ENCODE measurements at places on chromosomes 1 and 21. TPM values are rescaled to one million over a fixed set of nuclear protein-coding genes. Genes with fewer than 3 reads are reported as not detected.

DNA sequence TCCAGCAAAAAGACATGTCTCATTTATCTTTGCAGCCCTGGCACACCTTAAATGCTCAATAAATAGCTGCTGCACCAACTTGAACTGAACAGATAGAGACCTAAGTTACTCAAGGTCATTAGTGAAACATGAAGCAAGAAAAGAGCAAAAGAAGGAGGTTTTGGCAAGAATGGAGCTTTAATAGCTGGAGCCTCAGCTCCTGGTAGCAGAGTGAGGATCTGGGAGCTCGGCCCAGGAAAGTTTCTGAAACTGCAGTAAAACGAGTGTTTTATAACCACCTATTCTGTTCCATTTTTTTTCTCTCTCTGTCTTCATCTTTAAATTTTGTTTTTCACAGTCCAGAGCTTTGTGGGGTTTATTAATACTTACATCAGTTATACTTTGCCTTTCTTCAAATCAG is 207.5 kb downstream of the SETD4 start:
- DNase-seq = peak; percentile 41
- H3K27me3 ChIP-seq = no peaks in the 10 kb centered on the region
- no peak overlapping the region for H3K4me3 ChIP-seq
- no peaks in the 10 kb centered on the region for H3K36me3 ChIP-seq
- H3K4me1 ChIP-seq = peaks cover 14% of the 10 kb centered on the region

The S100A8 gene
- total RNA-seq = 25.2 TPM

The SEC16B gene
- 16.9 TPM for total RNA-seq

DNA sequence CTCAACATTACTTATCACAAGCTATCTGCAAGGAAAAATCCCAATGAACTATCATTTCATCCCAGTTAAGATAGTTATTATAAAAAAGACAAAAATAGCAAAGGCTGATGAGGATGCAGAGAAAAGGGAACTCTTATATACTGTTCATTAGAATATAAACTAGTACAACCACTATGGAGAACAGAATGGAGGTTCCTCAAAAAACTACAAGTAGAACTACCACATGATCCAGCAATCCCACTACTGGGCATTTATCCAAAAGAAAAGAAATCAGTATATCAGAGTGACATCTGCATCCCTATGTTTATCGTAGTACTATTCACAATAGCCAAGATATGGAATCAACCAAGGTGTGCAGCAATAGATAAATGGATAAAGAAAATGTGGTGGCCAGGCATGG is 4.9 kb upstream of the C1orf185 start:
- no peaks in the 10 kb centered on the region for H3K36me3 ChIP-seq
- no peaks in the 10 kb centered on the region for H3K4me1 ChIP-seq
- no peak overlapping the region for H3K4me3 ChIP-seq

DNA sequence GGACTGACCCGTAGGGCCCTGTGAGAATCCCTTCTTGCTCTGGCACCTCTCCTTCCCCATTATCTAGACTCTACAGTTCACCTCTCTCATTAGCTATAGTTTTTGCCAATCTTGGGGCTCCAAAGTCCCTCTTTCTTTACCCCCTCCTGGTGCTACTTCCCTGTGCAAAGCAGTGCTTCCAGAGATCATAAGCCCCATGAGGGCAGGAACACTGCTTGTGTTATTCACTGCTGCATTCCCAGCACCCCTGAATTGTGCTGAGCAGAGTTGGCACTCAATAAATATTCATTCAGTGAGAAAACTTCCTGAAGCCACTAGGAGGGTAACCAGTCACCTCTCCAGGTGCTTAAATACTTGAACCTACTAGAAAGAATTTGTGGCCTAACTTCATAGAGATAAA is 2.1 kb upstream of the H3-3A start:
- H3K27me3 ChIP-seq = no peaks in the 10 kb centered on the region
- DNase-seq = no peak
- peak overlapping the region; percentile 24 for H3K27ac ChIP-seq
- H3K36me3 ChIP-seq = no peaks in the 10 kb centered on the region
- peaks cover 4% of the 10 kb centered on the region for H3K4me1 ChIP-seq

The FCMR gene
- 1.7 TPM for total RNA-seq

- H3K4me3 ChIP-seq = no peak overlapping the region
- no peaks in the 10 kb centered on the region for H3K36me3 ChIP-seq
- no peak overlapping the region for H3K27ac ChIP-seq
- no peak for DNase-seq
- H3K27me3 ChIP-seq = no peaks in the 10 kb centered on the region
Observed at GRCh38 chr1:88708011-88708410, 23.9 kb downstream of the PKN2 start.

The NEGR1 gene
- 6.7 TPM for total RNA-seq

DNA sequence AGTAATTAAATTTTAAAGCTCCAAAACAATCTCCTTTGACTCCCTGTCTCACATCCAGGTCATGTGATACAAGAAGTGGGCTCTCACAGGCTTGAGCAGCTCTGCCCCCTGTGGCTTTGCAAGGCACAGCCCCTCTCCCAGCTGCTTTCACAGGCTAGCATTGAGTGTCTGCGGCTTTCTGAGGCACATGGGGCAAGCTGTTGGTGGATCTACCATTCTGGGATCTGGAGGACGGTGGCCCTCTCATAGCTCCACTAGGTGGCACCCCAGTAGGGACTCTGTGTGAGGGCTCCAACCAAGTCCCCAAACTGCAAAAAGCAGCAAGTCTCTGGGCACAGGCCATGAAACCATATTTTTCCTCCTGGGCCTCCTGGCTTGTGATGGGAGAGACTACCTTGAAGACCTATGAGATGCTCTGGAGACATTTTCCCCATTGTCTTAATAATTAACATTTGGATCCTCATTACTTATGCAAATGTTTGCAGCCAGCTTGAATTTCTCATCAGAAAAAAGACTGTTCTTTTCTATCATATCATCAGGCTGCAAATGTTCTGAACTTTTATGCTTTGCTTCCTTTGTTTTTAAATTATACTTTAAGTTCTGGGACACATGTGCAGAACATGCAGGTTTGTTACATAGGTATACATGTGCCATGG is 554.1 kb upstream of the OLFM3 start:
- no peaks in the 10 kb centered on the region for H3K4me1 ChIP-seq
- no peaks in the 10 kb centered on the region for H3K36me3 ChIP-seq
- H3K27ac ChIP-seq = no peak overlapping the region
- no peak for DNase-seq

DNA sequence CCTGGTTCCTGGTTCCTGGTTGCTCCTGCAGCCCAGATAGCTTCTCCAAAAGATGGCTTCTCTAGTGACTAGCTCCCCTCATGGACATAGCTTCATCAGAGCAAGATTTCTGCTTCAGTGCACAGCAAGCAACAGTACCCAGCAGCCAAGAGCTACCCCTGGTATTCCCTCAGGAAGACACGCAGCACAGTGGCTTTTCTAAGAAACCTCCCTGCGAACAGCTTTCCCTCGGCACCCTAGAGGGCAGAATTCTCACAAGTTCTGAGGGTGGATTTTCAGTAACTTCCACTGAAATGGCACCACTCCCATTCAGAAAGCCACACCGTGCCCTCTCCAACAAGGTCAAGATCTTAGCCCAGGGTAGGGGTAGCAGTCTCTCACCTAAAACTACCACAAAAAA is 128.2 kb downstream of the EIF4G3 start:
- no peaks in the 10 kb centered on the region for H3K4me1 ChIP-seq
- no peak for DNase-seq
- no peak overlapping the region for H3K27ac ChIP-seq
- H3K36me3 ChIP-seq = no peaks in the 10 kb centered on the region
- H3K27me3 ChIP-seq = no peaks in the 10 kb centered on the region

The TFF3 gene
- total RNA-seq = 49.7 TPM

The ADGRL4 gene
- total RNA-seq = 37.1 TPM

DNA sequence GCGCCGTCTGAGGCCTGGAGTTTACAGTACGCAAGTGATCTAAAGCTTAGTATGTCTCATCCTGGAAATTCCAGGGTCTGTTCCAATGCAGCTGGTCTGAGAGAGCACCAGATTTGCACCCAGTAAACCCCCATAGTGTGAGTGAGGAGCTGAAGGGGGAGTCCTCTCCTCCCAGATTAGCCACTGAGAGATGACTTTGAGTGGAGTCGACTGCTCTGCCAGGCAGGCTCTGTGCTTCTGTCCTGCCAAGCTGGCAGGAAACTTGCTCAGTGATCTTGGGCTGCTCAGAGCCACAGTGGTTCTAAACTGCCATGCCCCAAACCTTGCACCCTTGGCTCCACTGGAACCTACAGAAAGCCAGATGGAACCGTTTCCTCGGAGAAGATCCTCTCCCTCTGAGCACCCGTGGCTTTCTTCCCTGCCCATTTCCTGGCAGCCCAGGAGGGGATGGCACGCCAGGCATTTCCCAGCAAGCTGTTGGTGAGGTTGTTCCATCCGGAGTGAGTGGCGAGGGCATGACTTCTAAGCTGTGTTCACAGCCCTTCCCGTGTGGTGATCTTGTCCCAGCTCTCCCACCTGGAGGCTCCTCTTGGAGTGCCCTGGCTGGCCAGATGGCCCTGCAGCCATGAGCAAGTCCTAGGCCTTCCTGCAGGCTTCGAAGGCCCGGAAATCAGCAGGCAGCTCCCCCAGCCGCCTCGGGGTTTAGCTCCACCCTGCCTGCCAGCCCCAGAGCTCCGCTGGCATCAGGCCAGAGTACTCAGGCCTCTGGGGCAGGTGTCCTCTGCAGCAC is 125.9 kb upstream of the VAMP3 start:
- H3K4me3 ChIP-seq = no peak overlapping the region
- DNase-seq = no peak
- H3K36me3 ChIP-seq = no peaks in the 10 kb centered on the region
- H3K27me3 ChIP-seq = no peaks in the 10 kb centered on the region
- H3K4me1 ChIP-seq = no peaks in the 10 kb centered on the region

The F11R gene
- total RNA-seq = 28.4 TPM

GRCh38 chr1:203038217-203038741 is 12.0 kb downstream of the PPFIA4 start:
- no peaks in the 10 kb centered on the region for H3K36me3 ChIP-seq
- peak overlapping the region; percentile 58 for H3K27ac ChIP-seq
- no peak overlapping the region for H3K4me3 ChIP-seq
- H3K4me1 ChIP-seq = no peaks in the 10 kb centered on the region

DNA sequence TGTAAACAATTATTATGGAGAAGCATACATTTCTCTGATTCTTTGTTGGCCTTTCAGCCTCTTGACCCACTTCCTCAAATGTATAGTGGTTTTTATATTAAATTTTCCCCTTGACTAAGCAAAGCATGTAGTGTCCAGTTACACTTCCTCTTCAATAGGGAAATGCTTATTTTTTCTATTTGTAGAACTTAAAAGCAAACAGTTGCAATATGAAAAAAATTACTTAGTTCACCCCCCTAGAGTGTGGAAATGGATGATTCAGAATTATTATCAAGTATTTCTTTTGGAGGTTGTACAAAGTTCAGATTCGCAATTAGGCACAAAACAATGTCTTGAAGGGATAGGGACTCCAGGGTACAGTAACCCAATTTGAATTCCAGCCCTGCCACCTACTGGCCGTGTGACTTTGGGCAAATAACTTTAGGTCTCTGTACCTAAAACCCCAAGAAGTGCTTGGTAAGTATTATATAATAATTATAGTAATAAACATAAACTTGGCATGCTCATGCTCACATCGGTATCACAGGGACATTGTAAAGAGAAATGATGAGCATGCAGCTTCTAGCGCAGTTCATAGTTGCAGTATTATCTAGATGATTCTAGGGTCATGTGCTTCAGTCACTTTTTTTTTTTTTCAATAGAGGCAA is 28.6 kb upstream of the IFNGR2 start:
- no peaks in the 10 kb centered on the region for H3K4me1 ChIP-seq
- H3K27me3 ChIP-seq = no peaks in the 10 kb centered on the region
- no peaks in the 10 kb centered on the region for H3K36me3 ChIP-seq
- H3K4me3 ChIP-seq = no peak overlapping the region
- DNase-seq = no peak

The STK40 gene
- total RNA-seq = 19.1 TPM

The ZDHHC18 gene
- total RNA-seq = 4.4 TPM

DNA sequence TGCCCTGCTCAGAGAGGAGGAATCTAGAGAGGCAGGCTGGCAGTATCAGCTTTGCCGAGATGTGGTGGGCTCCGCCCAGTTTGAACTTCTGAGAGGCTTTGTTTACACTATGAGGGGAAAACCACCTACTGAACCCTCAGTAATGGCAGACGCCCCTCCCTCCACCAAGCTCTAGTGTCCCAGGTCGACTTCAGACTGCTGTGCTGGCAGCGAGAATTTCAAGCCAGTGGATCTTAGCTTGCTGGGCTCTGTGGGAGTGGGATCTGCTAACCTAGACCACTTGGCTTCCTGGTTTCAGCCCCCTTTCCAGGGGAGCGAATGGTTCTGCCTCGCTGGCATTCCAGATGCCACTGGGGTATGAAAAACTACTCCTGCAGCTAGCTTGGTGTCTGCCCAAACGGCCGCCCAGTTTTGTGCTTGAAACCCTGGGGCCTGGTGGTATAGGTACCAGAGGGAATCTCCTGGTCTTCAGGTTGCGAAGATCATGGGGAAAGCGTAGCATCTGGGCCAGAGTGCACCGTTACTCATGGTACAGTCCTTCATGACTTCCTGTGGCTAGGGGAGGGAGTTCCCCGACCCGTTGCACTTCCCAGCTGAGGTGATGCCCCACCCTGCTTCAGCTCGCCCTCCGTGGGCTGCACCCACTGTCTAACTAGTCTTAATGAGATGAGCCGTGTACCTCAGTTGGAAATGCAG is 43.6 kb downstream of the C21orf91 start:
- no peak for DNase-seq
- no peaks in the 10 kb centered on the region for H3K27me3 ChIP-seq
- no peak overlapping the region for H3K27ac ChIP-seq
- no peak overlapping the region for H3K4me3 ChIP-seq
- no peaks in the 10 kb centered on the region for H3K4me1 ChIP-seq
- H3K36me3 ChIP-seq = no peaks in the 10 kb centered on the region

The PIK3R3 gene
- total RNA-seq = 53.0 TPM

The C2CD2 gene
- total RNA-seq = 9.5 TPM

The NBPF6 gene
- total RNA-seq = not detected

- H3K4me1 ChIP-seq = no peaks in the 10 kb centered on the region
- no peaks in the 10 kb centered on the region for H3K36me3 ChIP-seq
- no peaks in the 10 kb centered on the region for H3K27me3 ChIP-seq
- no peak for DNase-seq
- no peak overlapping the region for H3K27ac ChIP-seq
Observed at GRCh38 chr1:63155437-63155836, 166.9 kb upstream of the FOXD3 start.

GRCh38 chr21:18759751-18760161 is 356.2 kb upstream of the TMPRSS15 start:
- H3K27me3 ChIP-seq = no peaks in the 10 kb centered on the region
- H3K4me1 ChIP-seq = no peaks in the 10 kb centered on the region
- H3K4me3 ChIP-seq = no peak overlapping the region
- H3K27ac ChIP-seq = no peak overlapping the region
- H3K36me3 ChIP-seq = no peaks in the 10 kb centered on the region

The FAM72A gene
- total RNA-seq = not detected

- no peaks in the 10 kb centered on the region for H3K27me3 ChIP-seq
- H3K4me3 ChIP-seq = peak overlapping the region; percentile 81
- H3K27ac ChIP-seq = peak overlapping the region; percentile 86
- H3K36me3 ChIP-seq = no peaks in the 10 kb centered on the region
- no peak for DNase-seq
- H3K4me1 ChIP-seq = peaks cover 6% of the 10 kb centered on the region
Observed at GRCh38 chr1:160342526-160342925, 524 bp downstream of the COPA start.

The FAM131C gene
- 0.85 TPM for total RNA-seq

GRCh38 chr1:91129458-91129857 is 107.6 kb upstream of the ZNF644 start:
- no peak overlapping the region for H3K27ac ChIP-seq
- H3K27me3 ChIP-seq = no peaks in the 10 kb centered on the region
- no peaks in the 10 kb centered on the region for H3K4me1 ChIP-seq
- H3K4me3 ChIP-seq = no peak overlapping the region

Data from uterus (tissue), 4 donors.